ENCODE measurements at places on chromosomes 3 and 15. TPM values are rescaled to one million over a fixed set of nuclear protein-coding genes. Genes with fewer than 3 reads are reported as not detected.

RAMAC gene
- 19.1 TPM for total RNA-seq

- DNase-seq: no peak
Measured at GRCh38 chr15:85890620-85890980, 95.9 kb upstream of the KLHL25 start.

C3orf22 gene
- not detected for total RNA-seq

CLEC3B gene
- 47.1 TPM for total RNA-seq

DNA sequence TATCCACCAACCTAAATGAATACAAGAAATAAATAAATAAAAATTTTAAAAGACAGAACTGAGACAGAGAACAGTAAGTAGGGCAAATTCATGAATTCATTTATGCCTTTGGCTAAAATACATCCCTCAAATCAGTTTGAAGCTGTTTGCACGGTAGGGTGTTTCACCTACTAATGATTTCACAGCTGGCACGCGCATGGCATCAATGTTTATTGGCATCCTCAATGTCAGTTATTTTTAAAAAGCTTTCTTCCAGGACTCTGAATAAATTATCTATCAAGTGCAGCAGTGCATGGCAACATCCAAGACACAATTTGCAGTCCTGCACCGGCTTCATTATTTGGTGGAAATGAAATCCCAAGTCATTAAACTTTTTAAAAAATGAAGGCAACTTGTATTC is 985.2 kb upstream of the ROBO1 start:
- no peak for DNase-seq

MYO1E gene
- total RNA-seq: 141 TPM

DAZL gene
- total RNA-seq: not detected

MST1R gene
- total RNA-seq: 0.55 TPM

NCEH1 gene
- total RNA-seq: 7.1 TPM

IGSF10 gene
- total RNA-seq: 0.10 TPM

LRRC3B gene
- not detected for total RNA-seq

THBS1 gene
- 2,311 TPM for total RNA-seq

SPSB4 gene
- 2.7 TPM for total RNA-seq

DNA sequence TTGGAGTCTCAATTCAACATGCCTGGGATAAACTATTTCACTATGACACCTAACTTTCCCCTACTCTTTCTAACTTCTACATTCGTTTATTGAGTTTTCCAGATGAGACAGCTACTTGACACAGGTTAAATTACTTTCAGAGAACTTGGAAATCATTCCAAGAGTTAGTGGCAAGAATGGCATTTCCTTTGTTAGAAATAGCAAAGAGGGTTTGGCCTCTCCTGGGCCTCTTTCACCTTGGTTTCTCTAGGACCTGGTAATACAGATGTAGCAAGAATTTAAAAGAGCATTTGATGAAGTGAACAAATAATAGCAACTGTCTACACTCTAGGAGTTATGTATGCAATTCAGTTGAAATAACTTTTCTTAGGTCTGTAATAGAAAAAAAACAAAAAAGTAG is 748.9 kb downstream of the MECOM start:
- no peak for DNase-seq

DNA sequence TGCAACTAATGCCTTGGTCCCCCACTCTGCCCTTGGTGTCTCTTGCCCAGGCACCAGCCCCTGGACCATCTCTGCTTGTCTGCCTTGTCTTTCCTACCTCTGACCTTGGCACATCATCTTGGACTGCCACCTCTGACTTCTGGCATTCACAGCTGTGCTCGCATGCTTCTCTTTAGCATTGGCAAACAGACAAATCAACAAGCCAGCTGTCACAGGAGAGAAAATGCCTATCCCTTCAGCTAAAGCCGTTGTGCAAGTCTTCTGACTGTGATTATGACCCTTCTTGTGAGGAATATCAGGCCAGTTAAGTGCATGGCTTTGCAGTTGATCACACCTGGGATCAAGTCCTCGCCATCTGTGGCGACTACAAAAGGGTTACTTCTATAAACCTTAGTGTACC is 84.6 kb downstream of the PRICKLE2 start:
- DNase-seq: no peak

GRCh38 chr3:118527514-118528044 is 507.1 kb downstream of the IGSF11 start:
- DNase-seq: no peak

GRCh38 chr3:129665024-129665768 is 58.7 kb upstream of the PLXND1 start:
- DNase-seq: no peak

STAC gene
- total RNA-seq: not detected

- DNase-seq: no peak
Measured at GRCh38 chr3:55567121-55567520, 80.0 kb upstream of the WNT5A start.

- DNase-seq: no peak
Measured at GRCh38 chr3:175777495-175777894, 918.4 kb downstream of the NAALADL2 start.

- no peak for DNase-seq
Measured at GRCh38 chr3:43953814-43954692, 263.3 kb downstream of the ABHD5 start.

DNA sequence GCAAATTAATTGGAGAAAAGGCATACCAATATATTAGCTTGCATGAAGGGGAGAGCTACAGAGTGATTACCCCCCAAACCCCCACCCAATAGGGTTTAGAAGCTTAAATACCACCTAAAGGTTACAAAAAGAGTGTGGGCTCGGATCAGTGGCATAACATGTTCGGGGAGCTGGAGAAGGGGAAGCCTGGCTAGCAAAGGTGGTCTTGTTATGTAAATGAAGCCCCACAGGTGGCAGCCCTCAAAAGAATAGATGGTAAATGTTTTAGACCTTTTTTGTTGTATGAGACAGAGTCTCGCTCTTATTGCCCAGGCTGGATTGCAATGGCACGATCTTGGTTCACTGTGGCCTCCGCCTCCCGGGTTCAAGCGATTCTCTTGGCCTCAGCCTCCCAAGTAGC is 10.9 kb upstream of the PXK start:
- no peak for DNase-seq

IL17RE gene
- 1.6 TPM for total RNA-seq

CISH gene
- 1.8 TPM for total RNA-seq

CYP1A2 gene
- not detected for total RNA-seq

- DNase-seq: no peak
Measured at GRCh38 chr3:29083081-29083480, 197.8 kb upstream of the RBMS3 start.

RAB5A gene
- total RNA-seq: 70.6 TPM

GOLGA6L9 gene
- total RNA-seq: 4.2 TPM

TGFBR2 gene
- 52.2 TPM for total RNA-seq

GRCh38 chr3:119161240-119161639 is 12.2 kb upstream of the UPK1B start:
- no peak for DNase-seq

DAPK2 gene
- 1.3 TPM for total RNA-seq

- DNase-seq: no peak
Measured at GRCh38 chr15:76642671-76643070, 262.5 kb downstream of the SCAPER start.

GRCh38 chr3:191348098-191348497 is 17.8 kb upstream of the UTS2B start:
- no peak for DNase-seq

GOLGA8O gene
- total RNA-seq: 2.5 TPM

GRCh38 chr3:134077649-134078161 is 48.0 kb upstream of the SLCO2A1 start:
- no peak for DNase-seq

DNA sequence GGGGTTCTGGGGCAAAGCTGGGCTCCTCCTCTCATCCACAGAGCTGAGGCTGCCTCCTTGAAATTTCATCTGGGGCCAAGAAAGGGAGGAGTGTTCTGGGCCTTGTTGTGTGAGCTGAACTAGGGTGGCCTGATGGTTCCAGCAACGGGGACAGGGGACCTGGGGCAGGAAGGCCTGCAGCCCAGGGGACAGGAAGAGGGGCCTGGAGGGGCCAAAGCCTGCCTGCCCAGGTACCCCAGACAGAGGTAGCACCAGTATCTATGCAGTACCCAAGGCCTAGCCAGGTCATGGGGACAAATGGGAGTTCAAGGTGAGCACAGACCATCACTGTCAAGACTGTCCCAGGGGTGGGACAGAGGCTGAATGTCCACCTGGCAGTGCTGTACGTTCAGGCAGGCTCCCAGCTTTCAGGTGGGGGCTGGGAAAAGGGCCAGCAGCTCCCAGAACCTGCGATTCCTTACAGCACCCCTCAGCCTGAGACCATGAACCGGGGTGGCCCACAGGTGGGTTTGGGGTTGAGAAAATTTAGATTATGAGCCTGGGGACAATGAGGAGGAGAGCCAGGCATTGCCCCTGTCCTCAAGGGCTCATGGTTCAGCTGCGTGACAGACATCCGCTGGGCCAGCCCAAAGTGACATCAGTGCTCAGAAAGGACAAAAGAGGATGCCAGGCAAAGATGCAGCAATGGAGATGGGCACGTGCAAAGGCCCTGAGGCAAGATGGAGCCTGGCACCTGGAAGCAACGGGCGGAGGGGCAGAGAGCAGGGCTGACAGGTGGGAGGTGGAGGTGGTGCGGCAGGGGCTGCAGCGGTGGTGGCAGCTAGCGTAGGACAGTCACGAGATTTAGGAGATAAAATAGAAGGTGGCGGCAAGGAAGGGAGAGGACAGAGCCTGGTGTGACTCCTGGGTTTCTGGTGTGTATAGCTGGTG is 28.0 kb downstream of the PSTPIP1 start:
- DNase-seq: peak; percentile 82

MOBP gene
- not detected for total RNA-seq

DNAH12 gene
- total RNA-seq: 0.29 TPM

SOX14 gene
- not detected for total RNA-seq

GRAMD2A gene
- total RNA-seq: 0.65 TPM

GRCh38 chr3:98240131-98240530 is 23.9 kb upstream of the OR5H6 start:
- DNase-seq: no peak

SLC38A3 gene
- 1.2 TPM for total RNA-seq

CHRM5 gene
- not detected for total RNA-seq

DNA sequence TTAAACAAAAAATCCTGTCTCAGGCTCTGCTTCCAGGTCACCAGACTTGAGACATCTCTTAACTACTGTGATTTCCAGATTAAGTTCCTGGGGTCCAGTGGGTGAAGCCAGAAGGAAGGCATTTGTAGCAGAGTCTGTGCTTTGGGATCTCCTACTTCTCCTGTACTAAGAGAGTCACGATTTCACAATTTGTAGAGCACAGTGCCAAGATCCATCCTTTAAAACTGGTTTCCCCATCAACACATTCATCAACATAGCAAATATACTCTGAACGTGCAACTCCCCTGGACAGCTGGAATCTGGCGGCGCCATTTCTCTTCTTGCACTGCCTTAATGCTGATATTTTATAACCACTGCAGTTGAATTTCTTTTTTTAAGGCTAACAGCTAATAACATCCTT is 33.2 kb downstream of the CDCP1 start:
- DNase-seq: no peak

GRCh38 chr3:154430014-154430413 is at the start of gene GPR149:
Gene GPR149, minus strand, starts transcription at chr3:154430190. Its CDS starts 575 bp downstream, at chr3:154429615.
- DNase-seq: no peak

- no peak for DNase-seq
Measured at GRCh38 chr3:15757824-15758223, 40.0 kb downstream of the ANKRD28 start.

DNA sequence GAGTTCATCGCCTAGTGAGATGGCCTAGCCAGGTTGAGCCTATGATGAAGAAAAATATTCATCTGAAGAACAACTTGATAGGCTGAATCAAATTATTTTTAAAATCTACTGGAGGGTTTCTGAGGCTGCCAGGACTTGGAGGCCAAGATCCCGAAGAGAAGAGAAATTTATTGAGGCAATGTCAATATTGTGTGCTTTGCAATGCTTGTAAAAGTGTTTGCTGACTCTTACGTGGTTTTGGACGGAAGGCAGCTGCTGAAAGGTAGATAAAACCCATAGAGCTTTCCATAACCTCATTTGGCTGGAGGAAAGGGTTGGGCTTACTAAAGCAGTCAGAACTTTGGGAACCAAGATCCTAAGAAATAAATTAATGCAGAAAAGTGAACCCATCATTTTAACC is 361.0 kb upstream of the IL12A start:
- no peak for DNase-seq

GRCh38 chr3:128991355-128991895 is 2.5 kb downstream of the CFAP92 start:
- no peak for DNase-seq

- DNase-seq: no peak
Measured at GRCh38 chr15:80550219-80550907, 144.7 kb upstream of the ABHD17C start.

GRCh38 chr3:148943506-148944205 is 47.7 kb upstream of the GYG1 start:
- no peak for DNase-seq

SH2D7 gene
- total RNA-seq: not detected

DNA sequence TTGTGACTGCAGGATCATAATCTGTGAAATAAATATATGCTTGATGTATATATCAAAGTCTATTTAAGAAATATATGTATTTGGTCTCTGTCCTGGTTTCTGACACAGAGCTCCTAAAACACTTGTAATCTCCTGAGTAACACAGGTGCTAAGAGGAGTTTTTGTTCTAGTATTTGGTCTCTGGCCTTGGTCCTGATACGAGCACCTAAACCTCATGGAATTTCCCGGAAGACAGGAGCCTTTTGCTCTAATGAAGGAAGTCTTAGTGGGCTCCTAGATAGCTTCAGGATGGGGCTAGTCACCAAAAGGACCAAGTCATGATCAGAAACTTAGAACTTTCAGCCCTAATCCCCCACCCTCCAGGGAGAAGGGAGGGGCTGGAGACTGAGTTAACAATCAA is 19.2 kb upstream of the MUSTN1 start:
- DNase-seq: no peak

FBXW12 gene
- not detected for total RNA-seq

GRCh38 chr3:180657094-180657493 is 22.2 kb downstream of the CCDC39 start:
- no peak for DNase-seq

GRCh38 chr3:12132881-12133280 is 25.8 kb downstream of the TIMP4 start:
- DNase-seq: no peak

DNA sequence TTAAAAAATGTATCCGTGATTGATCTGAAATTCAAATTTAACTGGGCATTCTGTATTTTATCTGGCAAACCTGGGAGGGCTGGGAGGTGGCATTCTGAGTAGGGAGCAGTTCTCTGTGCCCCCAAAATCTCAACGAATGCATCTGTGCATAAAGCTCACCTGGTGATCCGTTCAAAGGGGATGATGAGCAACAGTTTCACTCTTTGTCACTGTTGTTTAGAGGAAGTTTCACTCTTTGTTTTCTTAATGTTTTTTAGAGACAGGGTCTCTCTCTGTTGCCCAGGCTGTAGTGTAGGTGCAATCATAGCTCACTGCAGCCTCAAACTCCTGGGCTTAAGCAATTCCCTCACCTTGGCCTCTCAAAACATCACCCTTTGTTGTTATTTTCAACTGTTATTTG is 186.7 kb downstream of the SSR3 start:
- DNase-seq: no peak

GRM7 gene
- not detected for total RNA-seq

TMEM39A gene
- total RNA-seq: 73.1 TPM
